ENCODE measurements at places on chromosomes 7 and 10.

GRCh38 chr10:33899578-33900531, 565.4 kb upstream of the NRP1 start:
- no peaks in the 10 kb centered on the region for H3K27me3 ChIP-seq
- no peaks in the 10 kb centered on the region for H3K4me1 ChIP-seq
- no peak overlapping the region for H3K4me3 ChIP-seq

DNA sequence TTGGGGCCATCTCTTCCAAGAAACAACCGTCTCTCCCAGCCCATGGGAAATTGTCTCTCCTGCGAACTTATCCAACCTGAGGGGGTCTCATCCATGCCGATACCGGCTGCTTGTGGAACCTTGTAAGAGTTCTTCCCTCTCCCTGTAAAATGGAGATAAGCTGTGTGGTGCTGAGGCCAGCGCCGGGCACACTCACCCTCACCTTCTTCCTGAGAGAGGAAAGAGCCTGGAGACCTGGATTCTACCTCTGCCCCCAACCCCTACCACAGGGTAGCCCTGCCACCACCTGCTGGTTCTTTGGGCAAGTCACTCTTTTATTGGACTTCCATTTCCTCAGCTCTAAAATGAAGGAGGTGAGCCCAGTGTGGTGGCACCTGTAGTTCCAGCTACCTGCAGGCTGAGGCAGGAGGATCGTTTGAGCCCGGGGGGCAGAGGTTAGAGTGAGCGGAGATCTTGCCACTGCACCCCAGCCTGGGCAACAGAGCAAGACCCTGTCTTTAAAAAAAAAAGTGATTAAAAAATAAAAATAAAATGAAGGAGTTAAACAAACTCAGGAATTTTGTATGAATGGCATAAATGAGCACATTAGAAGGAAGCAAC, 38.4 kb upstream of the PSAP start:
- no peaks in the 10 kb centered on the region for H3K27me3 ChIP-seq
- peak overlapping the region; percentile 74 for H3K4me3 ChIP-seq
- DNase-seq: no peak

GRCh38 chr10:7922707-7923106, 104.4 kb downstream of the TAF3 start:
- DNase-seq: no peak
- H3K4me3 ChIP-seq: no peak overlapping the region
- no peak overlapping the region for H3K27ac ChIP-seq
- no peaks in the 10 kb centered on the region for H3K4me1 ChIP-seq
- H3K36me3 ChIP-seq: no peaks in the 10 kb centered on the region
- H3K27me3 ChIP-seq: no peaks in the 10 kb centered on the region

GRCh38 chr7:40721342-40721949, 586.6 kb downstream of the SUGCT start:
- no peak overlapping the region for H3K27ac ChIP-seq
- DNase-seq: no peak
- no peaks in the 10 kb centered on the region for H3K4me1 ChIP-seq

DNA sequence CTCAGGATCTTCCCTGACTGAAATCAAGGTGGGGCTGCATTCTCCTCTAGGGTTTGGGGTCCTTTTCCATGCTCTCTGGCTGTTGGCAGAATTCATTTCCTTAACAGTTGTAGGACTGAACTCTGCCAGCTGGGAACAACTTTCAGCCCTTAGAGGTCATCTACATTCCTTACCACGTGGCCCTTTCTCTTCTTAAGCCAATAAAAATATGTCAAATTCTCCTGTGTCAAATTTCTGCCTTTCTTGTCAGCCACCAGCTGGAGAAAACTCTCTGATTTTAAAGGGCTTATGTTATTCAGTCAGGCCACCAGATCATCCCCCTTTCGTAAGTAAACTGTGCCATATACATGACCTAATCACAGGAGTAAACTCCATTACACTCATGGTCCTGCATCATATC, 95.3 kb upstream of the IL6 start:
- no peak overlapping the region for H3K4me3 ChIP-seq
- no peaks in the 10 kb centered on the region for H3K4me1 ChIP-seq
- no peaks in the 10 kb centered on the region for H3K27me3 ChIP-seq

DNA sequence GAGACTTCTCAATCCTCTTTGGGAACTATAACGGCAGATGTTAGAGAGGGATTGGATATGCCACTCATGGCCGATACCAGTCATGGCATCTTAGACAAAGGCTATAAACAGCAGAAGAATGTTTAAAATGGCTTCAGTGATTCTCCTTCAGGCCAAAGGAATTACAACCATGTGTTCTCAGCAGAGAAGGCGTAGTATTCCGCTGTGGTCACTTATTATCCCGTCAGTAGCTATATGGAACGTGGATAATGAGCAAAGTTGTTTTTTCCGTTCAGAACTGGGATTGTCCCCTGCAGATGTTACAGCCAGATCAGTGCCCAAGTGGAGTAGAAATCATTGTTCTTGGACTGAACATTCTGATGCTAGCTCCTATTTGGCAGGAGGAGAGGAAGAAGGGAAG, 43.1 kb downstream of the TEX36 start:
- no peak overlapping the region for H3K4me3 ChIP-seq
- no peaks in the 10 kb centered on the region for H3K27me3 ChIP-seq
- H3K27ac ChIP-seq: no peak overlapping the region
- no peak for DNase-seq

DNA sequence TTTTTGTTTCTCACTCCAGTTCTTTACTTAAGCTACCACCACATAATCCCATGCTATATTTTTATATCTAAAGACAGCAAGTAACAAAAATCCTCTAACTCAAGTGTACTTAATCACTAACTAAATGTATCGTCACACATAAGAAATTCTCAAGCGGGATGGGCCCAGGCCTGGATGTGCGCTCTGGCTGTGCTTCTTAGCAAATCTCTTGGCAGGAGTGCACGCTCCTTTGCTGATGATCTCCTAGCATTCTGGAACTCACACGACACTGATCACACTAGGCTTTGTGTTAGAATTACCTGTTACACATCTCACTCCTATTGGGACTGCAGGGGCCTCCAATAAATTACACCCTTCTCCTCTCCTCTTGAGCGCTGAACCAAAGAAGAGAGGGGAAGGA, 46.7 kb upstream of the CALD1 start:
- H3K4me3 ChIP-seq: no peak overlapping the region
- no peak for DNase-seq
- no peak overlapping the region for H3K27ac ChIP-seq
- no peaks in the 10 kb centered on the region for H3K4me1 ChIP-seq

DNA sequence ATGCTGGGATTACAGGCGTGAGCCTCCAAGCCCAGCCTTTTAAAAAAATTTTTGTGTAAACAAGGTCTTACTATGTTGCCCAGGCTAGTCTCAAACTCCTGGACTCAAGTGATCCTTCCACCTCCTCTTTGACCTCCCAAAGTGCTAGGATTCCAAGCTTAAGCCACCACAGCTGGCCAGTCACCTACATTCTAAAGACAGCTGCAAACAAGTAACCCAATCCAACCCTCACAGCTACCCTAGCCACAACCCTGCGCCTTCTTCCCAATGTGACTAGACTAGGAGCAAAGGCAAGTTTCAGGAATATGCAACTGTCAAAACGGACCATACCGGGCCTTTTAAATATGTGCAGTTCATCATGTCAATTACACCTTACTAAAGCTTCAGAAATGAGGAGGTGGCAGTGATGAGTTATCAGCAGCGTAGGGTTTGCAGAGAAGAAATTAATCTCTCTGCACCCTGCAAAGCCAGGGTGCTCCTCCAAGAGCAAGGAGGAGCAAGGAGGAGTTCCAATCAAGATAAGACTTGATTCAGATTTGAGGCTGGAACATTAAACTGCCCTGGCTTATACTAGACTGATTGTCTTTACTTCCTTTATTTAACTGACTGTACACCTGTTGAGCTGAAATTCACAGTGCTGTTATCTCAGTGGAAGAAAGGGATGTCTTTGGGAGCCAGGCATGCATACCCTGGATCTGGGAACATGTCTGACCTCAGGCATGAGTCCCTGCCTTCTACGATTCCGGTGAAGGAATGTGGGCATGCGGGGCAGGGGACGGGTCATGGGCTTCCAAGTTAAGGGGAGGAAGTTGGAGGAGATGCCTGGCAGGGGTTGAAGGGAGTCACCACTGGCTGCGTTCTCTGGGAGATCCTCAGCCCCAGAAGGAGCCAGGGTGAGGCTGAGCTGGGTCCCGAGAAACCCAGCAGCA, 15.5 kb upstream of the TMEM120A start:
- no peak overlapping the region for H3K4me3 ChIP-seq
- no peaks in the 10 kb centered on the region for H3K27me3 ChIP-seq
- peaks cover 28% of the 10 kb centered on the region for H3K4me1 ChIP-seq
- H3K36me3 ChIP-seq: no peaks in the 10 kb centered on the region
- H3K27ac ChIP-seq: no peak overlapping the region
- DNase-seq: no peak

DNA sequence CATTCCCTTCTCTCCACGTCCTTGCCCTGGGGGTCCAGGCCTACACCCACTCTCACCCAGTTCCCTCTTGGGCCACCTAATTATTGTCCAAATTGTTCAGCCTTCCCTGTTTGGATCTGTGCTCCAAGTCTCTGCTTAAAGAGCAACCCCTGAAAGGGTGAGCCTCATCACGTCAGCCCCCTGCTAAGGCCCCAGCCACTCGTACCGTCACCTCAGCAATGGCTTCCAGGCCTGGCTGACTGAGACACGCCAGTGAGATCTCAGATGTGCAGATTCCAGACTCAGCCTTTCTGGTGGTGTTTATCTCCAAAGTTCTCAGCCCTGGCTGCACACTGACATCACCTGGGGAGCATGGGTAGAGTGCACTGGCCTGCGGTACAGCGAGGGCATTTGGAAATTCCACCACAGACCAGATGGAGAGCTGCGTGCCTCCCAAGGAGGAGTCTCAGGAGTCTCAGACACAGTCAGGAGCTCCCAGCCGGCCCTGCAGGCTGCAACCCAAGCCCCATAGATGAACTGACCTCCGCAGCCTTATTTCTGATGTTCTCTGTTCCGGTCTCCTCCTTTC, 87.5 kb downstream of the PRKAG2 start:
- no peak overlapping the region for H3K27ac ChIP-seq
- H3K4me1 ChIP-seq: no peaks in the 10 kb centered on the region
- no peaks in the 10 kb centered on the region for H3K36me3 ChIP-seq
- H3K27me3 ChIP-seq: no peaks in the 10 kb centered on the region
- no peak for DNase-seq

- no peak for DNase-seq
- no peak overlapping the region for H3K4me3 ChIP-seq
Observed at GRCh38 chr10:126844406-126844805, 60.8 kb upstream of the DOCK1 start.

DNA sequence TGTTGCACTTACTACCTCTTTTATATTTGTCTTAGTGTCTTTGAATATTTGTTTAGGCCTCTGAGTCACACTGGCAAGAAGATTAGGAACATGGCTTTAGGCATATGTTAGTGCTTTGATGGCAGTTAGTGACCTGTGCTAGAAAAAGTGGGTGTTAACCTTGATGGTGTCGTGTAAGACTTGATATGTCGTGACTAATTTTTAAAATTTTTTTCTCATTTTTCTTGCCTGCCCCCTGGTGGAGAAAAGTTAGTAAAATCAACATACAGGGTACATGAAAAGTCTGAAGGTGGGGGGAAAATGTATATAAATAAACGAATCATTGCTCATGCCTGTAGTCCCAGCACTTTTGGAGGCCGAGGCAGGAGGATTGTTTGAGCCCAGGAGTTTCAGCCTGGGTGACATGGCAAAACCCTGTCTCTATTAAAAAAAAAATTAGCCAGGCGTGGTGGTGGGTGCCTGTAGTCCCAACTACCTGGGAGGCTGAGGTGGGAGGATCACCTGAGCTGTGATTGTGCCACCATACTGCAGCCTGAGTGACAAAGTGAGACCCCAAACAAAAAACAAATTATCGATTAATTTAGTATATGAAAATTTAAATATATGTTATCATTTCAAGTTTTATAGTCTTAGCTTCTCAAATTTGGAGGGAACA, 44.6 kb downstream of the TAX1BP1 start:
- no peaks in the 10 kb centered on the region for H3K4me1 ChIP-seq
- no peaks in the 10 kb centered on the region for H3K27me3 ChIP-seq
- no peak overlapping the region for H3K27ac ChIP-seq
- DNase-seq: no peak

GRCh38 chr10:86661161-86662025, 6.9 kb upstream of the LDB3 start:
- no peak overlapping the region for H3K4me3 ChIP-seq
- DNase-seq: no peak
- no peaks in the 10 kb centered on the region for H3K4me1 ChIP-seq
- H3K36me3 ChIP-seq: no peaks in the 10 kb centered on the region

GRCh38 chr7:155188821-155189581, 108.7 kb upstream of the INSIG1 start:
- no peak overlapping the region for H3K4me3 ChIP-seq
- DNase-seq: no peak
- H3K4me1 ChIP-seq: no peaks in the 10 kb centered on the region
- H3K27ac ChIP-seq: no peak overlapping the region

GRCh38 chr7:158322616-158323530, 264.8 kb downstream of the PTPRN2 start:
- H3K4me3 ChIP-seq: no peak overlapping the region
- no peaks in the 10 kb centered on the region for H3K36me3 ChIP-seq
- no peaks in the 10 kb centered on the region for H3K4me1 ChIP-seq

GRCh38 chr10:65312876-65313275, 1613.0 kb upstream of the LRRTM3 start:
- H3K36me3 ChIP-seq: no peaks in the 10 kb centered on the region
- H3K27ac ChIP-seq: no peak overlapping the region
- H3K4me1 ChIP-seq: no peaks in the 10 kb centered on the region
- H3K27me3 ChIP-seq: no peaks in the 10 kb centered on the region

GRCh38 chr7:69780379-69780778, 182.1 kb downstream of the AUTS2 start:
- no peaks in the 10 kb centered on the region for H3K36me3 ChIP-seq
- no peak for DNase-seq
- no peak overlapping the region for H3K4me3 ChIP-seq
- H3K4me1 ChIP-seq: no peaks in the 10 kb centered on the region
- no peak overlapping the region for H3K27ac ChIP-seq
- no peaks in the 10 kb centered on the region for H3K27me3 ChIP-seq

GRCh38 chr10:26662864-26663263, 34.6 kb upstream of the PDSS1 start:
- no peak overlapping the region for H3K4me3 ChIP-seq
- H3K27me3 ChIP-seq: peaks cover 4% of the 10 kb centered on the region
- no peak for DNase-seq
- no peak overlapping the region for H3K27ac ChIP-seq

DNA sequence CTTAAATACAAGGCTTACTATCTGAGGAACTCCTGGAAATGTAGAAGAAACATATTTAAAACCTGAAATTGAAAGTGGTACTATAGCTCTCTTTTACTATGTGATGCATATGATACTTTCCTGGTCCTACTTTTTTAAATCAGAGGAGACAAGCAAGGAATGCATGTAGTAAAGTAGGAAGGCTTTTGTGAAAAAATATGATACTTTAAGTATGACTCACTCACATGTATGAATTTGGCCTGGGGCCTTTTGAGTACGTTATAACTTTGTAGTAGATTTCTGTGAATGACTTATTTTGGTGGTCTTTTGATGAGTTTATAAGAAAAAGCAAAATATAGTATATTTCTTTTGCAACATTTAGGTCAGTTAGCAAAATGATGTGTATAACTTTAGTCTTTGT, 53.8 kb downstream of the TAX1BP1 start:
- H3K27ac ChIP-seq: no peak overlapping the region
- H3K27me3 ChIP-seq: no peaks in the 10 kb centered on the region
- H3K36me3 ChIP-seq: peaks cover 26% of the 10 kb centered on the region
- H3K4me1 ChIP-seq: no peaks in the 10 kb centered on the region
- DNase-seq: no peak
- no peak overlapping the region for H3K4me3 ChIP-seq
